Body of pancreas (tissue), 4 donors: ENCODE measurements at places on chromosomes 5 and 9. TPM values are rescaled to one million over a fixed set of nuclear protein-coding genes. Genes with fewer than 3 reads are reported as not detected.

- no peaks in the 10 kb centered on the region for H3K36me3 ChIP-seq
Observed at GRCh38 chr5:71949772-71950171, 157.5 kb upstream of the MAP1B start.

GRCh38 chr9:37528652-37529471, 43.1 kb downstream of the POLR1E start:
- H3K4me3 ChIP-seq, result no peak overlapping the region
- no peak for DNase-seq
- H3K27ac ChIP-seq, result no peak overlapping the region
- no peaks in the 10 kb centered on the region for H3K36me3 ChIP-seq
- H3K27me3 ChIP-seq, result no peaks in the 10 kb centered on the region
- no peaks in the 10 kb centered on the region for H3K4me1 ChIP-seq

GRCh38 chr5:39717176-39717897, 292.6 kb upstream of the DAB2 start:
- peaks cover 20% of the 10 kb centered on the region for H3K4me1 ChIP-seq
- no peaks in the 10 kb centered on the region for H3K36me3 ChIP-seq
- no peak for DNase-seq

DNA sequence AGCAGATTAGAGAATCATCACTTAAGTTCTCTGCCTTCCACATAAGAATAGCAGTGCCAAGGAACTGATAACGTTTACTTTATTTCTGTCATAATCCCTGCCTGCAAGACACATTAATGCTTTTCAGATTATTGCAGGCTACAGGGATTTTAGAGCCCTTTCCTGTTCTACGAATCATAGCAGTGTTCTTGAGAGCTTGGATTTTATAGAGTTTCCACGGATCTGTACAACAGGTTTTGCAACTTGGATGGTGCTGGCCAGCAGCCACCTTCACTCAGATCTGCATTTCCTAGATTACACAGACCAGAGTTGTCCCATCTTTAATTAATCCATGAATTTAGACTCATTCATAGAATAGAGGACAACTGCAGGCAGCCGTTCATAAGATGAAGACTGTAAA, 38.1 kb downstream of the SLC12A2 start:
- H3K4me1 ChIP-seq, result peaks cover 11% of the 10 kb centered on the region
- no peaks in the 10 kb centered on the region for H3K36me3 ChIP-seq
- no peak overlapping the region for H3K4me3 ChIP-seq
- no peaks in the 10 kb centered on the region for H3K27me3 ChIP-seq
- H3K27ac ChIP-seq, result no peak overlapping the region

- DNase-seq, result no peak
- H3K36me3 ChIP-seq, result no peaks in the 10 kb centered on the region
- H3K27me3 ChIP-seq, result peaks cover 21% of the 10 kb centered on the region
- no peak overlapping the region for H3K4me3 ChIP-seq
- no peak overlapping the region for H3K27ac ChIP-seq
Observed at GRCh38 chr9:98708103-98708932, 417 bp downstream of the GABBR2 start.

DMRT3 gene
- total RNA-seq, result not detected

DNA sequence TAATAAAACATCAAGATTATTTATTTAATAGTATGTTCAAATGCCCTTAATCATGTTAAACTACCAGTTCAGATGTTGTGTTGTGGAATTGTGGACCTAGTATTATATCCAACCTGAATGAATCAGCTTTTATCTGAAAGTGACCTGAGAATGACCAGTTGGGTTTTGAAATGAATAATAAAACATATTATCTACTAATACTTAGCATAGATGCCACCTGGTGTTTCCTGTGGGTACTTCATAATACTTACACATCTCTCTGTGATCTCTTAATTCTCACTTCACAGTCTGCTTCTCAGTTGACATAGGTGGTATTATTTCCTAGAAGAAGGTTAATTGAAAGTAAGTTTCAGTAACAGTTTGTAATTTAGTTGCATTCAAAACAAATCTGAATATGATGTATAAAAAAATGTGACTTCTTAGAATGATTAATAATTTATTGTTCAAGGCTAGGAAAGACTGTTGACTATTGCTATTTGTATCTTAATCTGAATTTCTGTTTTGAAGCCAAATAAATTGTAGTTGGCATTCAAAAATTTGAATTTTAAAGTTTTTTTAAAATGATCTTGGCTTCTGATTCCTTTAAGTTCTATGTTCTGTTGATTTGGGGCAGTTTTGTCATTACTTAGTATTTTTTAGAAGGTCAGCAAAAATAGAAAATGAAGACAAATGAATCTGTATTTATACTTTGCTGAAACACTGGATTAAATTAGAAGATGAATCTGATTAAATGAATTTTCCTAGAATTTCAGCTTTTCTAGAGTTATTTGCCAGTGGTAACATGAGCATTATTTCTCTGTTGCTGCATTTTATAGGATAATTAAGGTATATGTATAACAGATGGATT, 48.2 kb downstream of the KIF2A start:
- H3K4me1 ChIP-seq, result no peaks in the 10 kb centered on the region
- no peaks in the 10 kb centered on the region for H3K27me3 ChIP-seq
- H3K27ac ChIP-seq, result no peak overlapping the region
- no peak for DNase-seq
